ENCODE measurements at places on chromosomes 5 and 9.

DNA sequence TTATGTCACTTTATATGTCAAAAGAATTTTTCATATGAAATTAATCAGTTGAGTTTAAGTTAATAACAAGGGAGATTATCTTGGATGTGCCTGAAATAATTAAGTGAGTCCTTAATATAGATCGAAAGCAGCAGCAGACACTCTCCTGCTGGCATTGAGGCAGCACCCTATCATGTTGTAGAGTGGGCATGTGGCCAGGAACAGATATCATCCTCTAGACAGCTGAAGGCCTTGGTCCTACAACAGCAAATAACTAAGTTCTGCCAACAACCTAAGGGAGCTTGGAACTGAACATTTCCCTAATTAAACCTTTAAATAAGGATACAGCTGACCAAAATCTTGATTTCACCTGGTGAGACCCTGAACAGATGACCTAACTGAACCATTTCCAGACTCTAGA, 25.8 kb upstream of the UGT3A1 start:
- DNase-seq: no peak

- no peak for DNase-seq
Observed at GRCh38 chr5:95818181-95819147, 4.1 kb downstream of the GLRX start.

- no peak for DNase-seq
Observed at GRCh38 chr9:447230-448025, 232.8 kb downstream of the DOCK8 start.

GRCh38 chr5:67244345-67244793, 47.8 kb upstream of the CD180 start:
- DNase-seq: no peak

GRCh38 chr9:124761710-124762109, 9.4 kb downstream of the NR6A1 start:
- DNase-seq: no peak
